CD4-positive, CD25-positive, alpha-beta regulatory T cell (primary cell): ENCODE measurements at places on chromosomes 3 and 15. TPM values are rescaled to one million over a fixed set of nuclear protein-coding genes. Genes with fewer than 3 reads are reported as not detected.

- DNase-seq = no peak
- H3K27me3 ChIP-seq = no peaks in the 10 kb centered on the region
- no peaks in the 10 kb centered on the region for H3K4me1 ChIP-seq
- H3K27ac ChIP-seq = no peak overlapping the region
- H3K4me3 ChIP-seq = no peak overlapping the region
These were observed 23.4 kb upstream of the GALNT15 start for GRCh38 chr3:16151109-16151508.

CRYGS gene
- total RNA-seq = 2.1 TPM

- H3K4me3 ChIP-seq = no peak overlapping the region
- no peak overlapping the region for H3K27ac ChIP-seq
- peaks cover 90% of the 10 kb centered on the region for H3K36me3 ChIP-seq
These were observed 33.0 kb upstream of the TEX264 start for GRCh38 chr3:51637941-51638471.

DNA sequence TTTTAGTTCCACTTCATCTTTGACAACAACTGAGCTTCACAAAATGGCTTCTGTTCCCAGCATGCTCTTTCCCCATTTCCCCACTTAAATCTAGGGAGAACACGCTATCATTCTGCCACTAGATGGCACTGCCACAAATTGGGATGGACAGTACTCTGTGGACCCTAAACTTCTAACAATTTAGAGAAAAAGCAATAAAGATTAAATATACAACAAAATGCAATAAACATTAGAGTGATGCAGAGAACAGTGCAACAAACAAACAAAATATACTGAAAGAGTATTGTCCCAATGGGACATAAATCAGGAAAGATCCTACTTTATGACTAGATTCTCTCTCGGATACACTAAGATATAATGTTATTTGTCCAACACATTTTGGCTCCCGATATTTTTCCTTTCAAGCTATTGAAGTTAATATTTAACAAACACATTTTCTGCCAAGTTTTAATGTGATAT lies 169.7 kb upstream of the TMCO5A start:
- no peaks in the 10 kb centered on the region for H3K36me3 ChIP-seq
- H3K4me1 ChIP-seq = no peaks in the 10 kb centered on the region
- no peak overlapping the region for H3K27ac ChIP-seq

DNA sequence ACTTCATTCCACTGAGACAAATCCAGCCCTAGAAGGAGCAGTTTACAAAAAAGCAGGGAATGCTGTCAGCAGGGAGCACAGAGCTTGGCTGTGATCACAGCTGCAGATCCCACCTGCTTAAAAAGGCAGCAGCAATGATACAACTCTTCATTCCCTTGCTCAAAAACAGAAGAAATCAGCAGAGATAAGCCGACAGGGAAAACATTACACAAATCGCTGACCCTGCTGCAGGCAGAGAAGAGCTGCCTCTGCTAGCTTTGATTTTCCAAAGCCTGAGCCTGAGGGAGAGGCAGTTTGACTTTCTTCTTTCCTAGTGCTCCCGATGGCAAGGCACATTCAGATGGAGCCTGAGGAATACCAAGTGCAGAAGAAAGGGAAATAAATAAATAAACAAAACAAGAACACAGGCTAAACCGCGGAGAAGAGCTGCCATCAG lies 80.2 kb downstream of the SHQ1 start:
- H3K27ac ChIP-seq = no peak overlapping the region
- no peaks in the 10 kb centered on the region for H3K4me1 ChIP-seq
- DNase-seq = no peak
- H3K27me3 ChIP-seq = no peaks in the 10 kb centered on the region
- peaks cover 6% of the 10 kb centered on the region for H3K36me3 ChIP-seq
- H3K4me3 ChIP-seq = no peak overlapping the region

DNA sequence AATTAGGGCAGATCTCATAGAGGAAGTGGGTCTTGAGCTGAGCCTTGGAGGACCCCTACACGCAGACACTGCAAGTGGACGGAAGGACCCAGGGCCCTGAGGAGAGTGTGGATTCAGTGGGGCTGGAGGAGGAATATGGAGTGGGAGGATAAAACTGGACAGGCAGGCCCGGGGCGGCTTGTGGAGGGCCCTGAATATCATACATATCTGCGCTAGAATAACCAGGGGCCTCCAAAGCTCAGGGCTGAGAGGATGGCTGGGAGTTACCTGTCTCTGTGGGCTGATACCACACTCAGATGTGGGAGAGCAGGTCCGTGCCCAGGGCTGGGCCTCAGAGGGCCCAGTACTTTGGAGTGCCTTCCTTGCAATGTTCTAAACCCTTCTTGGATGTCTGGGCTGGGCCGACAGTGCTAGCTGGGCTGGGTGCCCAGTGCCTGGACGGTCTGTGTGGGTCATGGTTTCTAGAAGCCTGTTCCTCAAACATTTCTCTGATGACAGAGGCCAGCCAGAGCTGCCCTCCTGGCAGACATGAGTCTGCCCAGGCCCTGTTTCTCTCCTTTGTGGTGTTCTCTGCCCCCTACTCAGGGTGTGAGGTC lies 29.6 kb downstream of the CHRD start:
- DNase-seq = no peak

- H3K36me3 ChIP-seq = peaks cover 28% of the 10 kb centered on the region
- H3K4me3 ChIP-seq = no peak overlapping the region
- no peaks in the 10 kb centered on the region for H3K27me3 ChIP-seq
- no peaks in the 10 kb centered on the region for H3K4me1 ChIP-seq
- no peak for DNase-seq
These were observed 11.0 kb downstream of the LIMD1 start for GRCh38 chr3:45605534-45605933.

FGF12 gene
- total RNA-seq = not detected

DNA sequence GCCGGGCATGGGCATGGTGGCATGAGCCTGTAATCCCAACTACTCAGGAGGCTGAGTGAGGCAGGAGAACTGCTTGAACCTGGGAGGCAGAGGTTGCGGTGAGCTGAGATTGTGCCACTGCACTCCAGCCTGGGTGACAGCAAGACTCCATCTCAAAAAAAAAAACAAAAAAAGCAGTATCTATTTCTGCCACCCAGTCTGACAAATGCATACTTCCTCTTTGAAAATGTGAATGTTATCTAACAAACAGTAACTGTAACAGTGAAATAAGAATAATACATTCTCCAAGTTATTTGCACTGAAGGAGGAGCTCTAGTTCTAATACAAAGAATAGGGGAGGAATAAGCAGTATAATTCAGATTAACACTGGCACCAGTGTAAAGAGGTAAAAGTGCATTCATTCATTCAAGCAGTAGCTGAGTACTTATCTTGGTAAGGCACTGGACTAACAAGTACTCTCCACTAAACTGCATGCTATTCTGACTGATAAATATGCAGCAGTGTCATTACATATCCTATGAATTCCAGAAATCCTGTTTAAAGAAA lies 12.9 kb downstream of the VPS13C start:
- no peaks in the 10 kb centered on the region for H3K27me3 ChIP-seq
- no peaks in the 10 kb centered on the region for H3K36me3 ChIP-seq
- H3K27ac ChIP-seq = no peak overlapping the region
- DNase-seq = no peak

- no peaks in the 10 kb centered on the region for H3K27me3 ChIP-seq
- H3K4me3 ChIP-seq = no peak overlapping the region
- H3K4me1 ChIP-seq = no peaks in the 10 kb centered on the region
- no peaks in the 10 kb centered on the region for H3K36me3 ChIP-seq
- H3K27ac ChIP-seq = no peak overlapping the region
These were observed 319.8 kb downstream of the IL5RA start for GRCh38 chr3:2790266-2790815.

DNA sequence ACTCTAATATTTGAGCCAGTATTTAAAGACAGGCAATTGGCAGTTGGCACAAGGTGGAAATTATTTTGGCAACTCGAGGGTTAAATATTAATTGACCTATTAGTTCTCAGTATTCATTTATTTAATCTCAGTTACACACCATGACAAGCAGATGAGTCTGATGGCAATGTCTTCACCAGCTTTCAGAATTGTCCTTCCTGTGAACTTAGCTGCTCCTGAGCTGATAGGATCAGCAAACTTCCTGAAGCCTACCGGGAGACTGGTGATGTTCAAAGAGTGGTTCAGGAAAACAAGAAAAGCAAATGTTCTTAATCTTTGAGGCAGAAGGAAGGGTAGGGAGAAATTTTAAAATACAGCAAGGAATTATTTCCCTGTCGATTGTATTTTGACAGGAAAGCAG lies 522.2 kb downstream of the SOX2 start:
- no peaks in the 10 kb centered on the region for H3K36me3 ChIP-seq
- no peaks in the 10 kb centered on the region for H3K4me1 ChIP-seq
- H3K27me3 ChIP-seq = no peaks in the 10 kb centered on the region

- H3K4me3 ChIP-seq = no peak overlapping the region
- no peak for DNase-seq
- no peaks in the 10 kb centered on the region for H3K4me1 ChIP-seq
- H3K36me3 ChIP-seq = no peaks in the 10 kb centered on the region
- no peak overlapping the region for H3K27ac ChIP-seq
These were observed 32.1 kb upstream of the TMEM207 start for GRCh38 chr3:190481779-190482178.

DNA sequence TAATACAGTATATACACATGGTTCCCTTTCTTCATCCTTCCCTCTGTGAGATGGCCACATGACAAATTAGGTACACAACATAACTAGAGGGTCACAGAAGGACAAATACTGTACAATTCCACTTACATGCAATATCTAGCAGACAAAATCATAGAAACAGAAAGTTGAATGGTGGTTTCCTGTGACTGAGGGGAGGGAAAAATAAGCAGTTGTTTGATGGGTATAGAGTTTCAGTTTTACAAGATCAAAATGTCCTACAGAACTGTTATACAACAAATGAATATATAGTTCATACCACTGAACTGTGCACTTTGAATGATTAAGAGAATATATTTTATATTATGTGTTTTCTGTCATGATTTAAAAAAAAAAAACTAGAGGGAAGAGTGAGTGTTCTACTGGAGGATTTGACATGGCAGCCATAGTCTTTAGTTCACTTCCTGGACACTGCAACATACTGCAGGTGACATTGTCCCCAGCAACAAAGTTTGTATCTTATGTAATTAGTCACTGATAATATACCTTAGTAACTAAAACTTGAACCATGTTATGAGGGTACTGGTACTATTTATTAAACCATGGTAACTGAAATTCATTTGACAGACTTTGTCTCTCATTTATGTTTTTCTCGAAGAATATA lies 37.2 kb downstream of the CCDC54 start:
- no peak overlapping the region for H3K4me3 ChIP-seq
- peaks cover under 1% of the 10 kb centered on the region for H3K27me3 ChIP-seq
- no peak overlapping the region for H3K27ac ChIP-seq
- no peak for DNase-seq
- no peaks in the 10 kb centered on the region for H3K4me1 ChIP-seq
